ENCODE measurements at places on chromosomes 4 and X. TPM values are rescaled to one million over a fixed set of nuclear protein-coding genes. Genes with fewer than 3 reads are reported as not detected.

Gene FABP2
- not detected for total RNA-seq

DNA sequence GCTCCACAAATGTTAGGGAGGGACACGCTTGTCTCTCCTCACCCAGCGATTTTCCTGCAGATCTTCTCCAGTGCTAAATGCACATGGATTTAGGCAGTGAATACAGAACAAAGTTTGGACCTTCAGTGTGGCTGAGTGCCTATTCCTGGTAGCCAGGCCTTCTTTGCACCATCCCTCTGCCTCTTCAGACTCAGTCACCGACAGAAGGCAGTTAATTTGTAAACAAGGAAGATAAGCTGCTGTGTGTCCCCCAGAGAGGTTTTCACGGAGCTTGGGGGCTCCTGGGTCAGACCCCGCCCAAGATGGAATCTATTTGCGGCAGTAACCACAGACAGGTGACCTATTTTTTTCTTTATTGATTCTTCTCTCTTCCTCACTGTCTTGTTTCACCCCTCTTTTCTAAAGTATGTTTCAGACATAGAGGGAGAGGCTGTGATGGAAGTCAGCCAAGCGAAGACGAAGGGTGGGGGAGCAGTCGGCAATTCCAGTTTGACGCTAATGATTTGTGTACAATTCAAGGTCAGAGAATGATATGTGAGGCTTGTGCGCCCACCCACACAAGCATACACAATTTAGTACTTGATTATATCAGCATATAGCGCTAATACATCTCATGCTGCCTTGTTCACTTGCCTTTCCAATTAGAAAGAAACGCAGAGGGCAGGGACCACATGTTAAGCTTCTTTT is 200.8 kb downstream of the MGST2 start:
- H3K4me3 ChIP-seq, result no peak overlapping the region
- H3K36me3 ChIP-seq, result peaks cover 2% of the 10 kb centered on the region
- DNase-seq, result no peak
- no peak overlapping the region for H3K27ac ChIP-seq

DNA sequence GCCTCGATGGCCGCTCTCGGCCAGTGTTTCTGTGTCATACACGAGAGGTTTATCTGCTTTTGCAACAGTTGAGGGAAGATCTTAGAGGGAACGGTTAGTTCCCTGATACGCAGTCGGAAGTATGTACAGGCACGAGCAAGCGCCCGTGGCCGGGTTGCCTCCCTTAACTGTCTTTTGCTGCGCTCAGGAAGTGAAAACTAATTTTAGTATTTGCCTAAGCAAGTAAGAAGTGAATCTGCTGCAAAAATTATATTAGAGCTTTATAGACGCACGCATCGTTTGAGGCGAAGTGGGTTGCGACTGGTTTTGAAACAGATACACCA is 695 bp downstream of the MTM1 start:
- DNase-seq, result peak; percentile 71
- H3K27ac ChIP-seq, result peak overlapping the region; percentile 90
- H3K4me3 ChIP-seq, result peak overlapping the region; percentile 81
- H3K36me3 ChIP-seq, result peaks cover 2% of the 10 kb centered on the region
- H3K27me3 ChIP-seq, result no peaks in the 10 kb centered on the region
- peaks cover 42% of the 10 kb centered on the region for H3K4me1 ChIP-seq

Gene MSX1
- not detected for total RNA-seq

Gene ARHGAP36
- not detected for total RNA-seq

All from activated CD8-positive, alpha-beta memory T cell treated with anti-CD3 and anti-CD28 coated beads, Interleukin-2, amount 10 ng/mL, durations not matched to agents 7 days and 5 days (primary cell).